GM12891 (cell line): ENCODE measurements at places on chromosomes 5 and 9.
A peak's percentile ranks its signal among the peaks of the same experiment; 100 is the strongest.

- DNase-seq: no peak
Observed at GRCh38 chr9:18499062-18499461, 25.1 kb downstream of the ADAMTSL1 start.

DNA sequence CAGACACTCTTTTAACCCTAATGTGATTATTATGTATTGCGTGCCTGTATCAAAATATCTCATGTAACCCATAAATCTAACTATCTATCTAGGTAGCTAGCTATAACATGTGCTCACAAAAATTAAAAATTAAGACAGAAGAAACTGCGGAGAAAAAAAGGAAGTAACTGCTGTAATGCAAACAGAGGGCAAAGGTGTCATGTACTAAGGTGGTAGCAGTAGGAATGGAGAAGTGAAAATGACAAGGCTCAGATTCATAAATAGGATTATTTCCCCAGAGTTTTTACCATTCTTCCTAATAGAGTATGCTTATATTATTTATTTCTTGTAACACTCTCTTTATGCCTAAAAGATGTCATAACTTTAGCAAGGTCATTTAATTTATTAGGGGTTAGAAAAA, 1527.5 kb upstream of the C9orf72 start:
- no peak for DNase-seq

- no peak for DNase-seq
Observed at GRCh38 chr5:14449052-14449661, 132.4 kb upstream of the OTULINL start.

- no peak for DNase-seq
Observed at GRCh38 chr5:54876-55569, 36.9 kb upstream of the PLEKHG4B start.

- no peak for DNase-seq
Observed at GRCh38 chr9:81191222-81191621, 498.1 kb downstream of the TLE1 start.

GRCh38 chr9:133725886-133726285, 12.3 kb downstream of the SARDH start:
- no peak for DNase-seq

DNA sequence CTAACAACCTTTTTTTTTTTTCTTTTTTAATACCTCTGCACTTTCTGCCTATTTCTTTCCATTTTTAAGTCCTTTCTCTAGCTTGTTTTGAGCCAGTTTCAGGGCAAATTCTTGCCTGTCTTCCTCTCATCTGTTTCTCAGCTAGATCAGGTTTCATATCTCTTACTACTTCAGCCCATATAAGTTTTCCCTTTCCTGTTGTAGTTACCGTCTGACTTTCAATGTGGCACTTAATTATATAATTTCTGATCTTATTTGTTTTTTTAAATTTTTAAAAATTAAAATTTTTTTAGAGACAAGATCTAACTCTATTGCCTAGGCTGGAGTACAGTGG, 104.7 kb upstream of the ELL2 start:
- no peak for DNase-seq

- DNase-seq: no peak
Observed at GRCh38 chr9:85536076-85536475, 205.7 kb downstream of the AGTPBP1 start.

DNA sequence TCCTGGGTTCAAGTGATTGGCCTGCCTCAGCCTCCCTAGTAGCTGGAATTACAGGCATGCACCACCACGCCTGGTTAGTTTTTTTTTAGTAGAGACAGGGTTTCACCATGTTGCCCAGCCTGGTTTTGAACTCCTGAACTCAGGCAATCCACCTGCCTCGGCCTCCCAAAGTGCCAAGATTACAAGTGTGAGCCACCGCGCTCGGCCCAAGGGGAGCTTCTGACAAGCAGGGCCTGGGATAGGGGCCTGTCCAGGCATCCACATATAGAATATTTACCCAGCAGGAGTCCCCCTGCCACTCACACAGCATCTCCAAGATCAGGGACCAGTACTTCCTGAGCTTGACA, 10.1 kb downstream of the IRF1 start:
- no peak for DNase-seq

- DNase-seq: no peak
Observed at GRCh38 chr5:111066261-111066938, 5.1 kb upstream of the TSLP start.

DNA sequence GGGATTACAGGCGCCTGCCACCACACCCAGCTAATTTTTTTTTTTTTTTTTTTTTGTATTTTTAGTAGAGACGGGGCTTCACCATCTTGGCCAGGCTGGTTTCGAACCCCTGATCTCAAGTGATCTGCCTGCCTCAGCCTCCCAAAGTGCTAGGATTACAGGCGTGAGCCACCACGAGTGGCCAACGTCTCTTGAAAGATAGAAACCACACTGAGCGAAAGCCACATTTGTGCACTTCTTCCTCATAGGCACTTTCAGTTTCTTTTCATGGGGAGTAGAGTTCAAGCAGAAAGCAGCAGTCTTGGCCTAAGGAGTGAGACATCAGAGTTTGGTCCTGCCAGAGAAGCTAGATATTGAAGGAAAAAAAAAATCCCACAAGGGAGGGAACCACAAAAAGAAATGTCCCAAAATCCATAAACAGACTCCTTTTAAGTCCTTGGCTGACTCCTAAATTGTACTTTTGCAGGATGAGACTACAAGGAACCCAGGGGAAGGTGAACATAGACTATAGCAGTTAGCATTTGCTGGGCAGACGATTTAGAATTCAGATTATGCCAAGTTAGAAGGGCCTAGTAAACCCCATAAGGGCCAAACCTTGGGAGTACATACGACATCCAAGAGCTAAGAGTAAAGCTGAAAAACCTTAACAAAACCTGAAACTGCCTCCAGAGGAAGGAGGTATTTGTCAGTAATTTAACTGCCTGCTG, 43.9 kb upstream of the GLIPR2 start:
- DNase-seq: peak; percentile 25

GRCh38 chr5:119174578-119175163, 103.8 kb downstream of the DMXL1 start:
- no peak for DNase-seq

DNA sequence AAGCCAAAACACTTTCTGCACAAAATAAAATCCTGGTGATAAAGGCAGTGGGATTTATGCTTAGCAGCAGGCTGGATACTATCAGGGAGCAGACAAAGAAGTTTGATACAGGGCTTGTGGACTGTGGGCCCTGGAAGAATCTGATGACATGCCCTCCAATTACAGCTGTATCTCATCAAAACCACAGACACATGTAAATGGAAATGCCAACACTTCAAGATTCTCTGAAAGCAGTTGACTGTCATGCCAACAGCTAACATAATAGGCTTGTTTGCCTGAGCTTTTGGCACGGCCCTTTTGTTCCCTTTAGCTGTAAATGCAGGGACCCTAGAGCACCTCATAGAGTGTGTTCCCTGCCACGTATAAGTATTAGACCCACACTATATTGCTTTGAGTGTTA, 114.4 kb downstream of the STK32A start:
- DNase-seq: no peak

GRCh38 chr5:158492136-158492535, 607.6 kb downstream of the EBF1 start:
- no peak for DNase-seq

- no peak for DNase-seq
Observed at GRCh38 chr5:68077349-68077894, 138.1 kb upstream of the PIK3R1 start.

DNA sequence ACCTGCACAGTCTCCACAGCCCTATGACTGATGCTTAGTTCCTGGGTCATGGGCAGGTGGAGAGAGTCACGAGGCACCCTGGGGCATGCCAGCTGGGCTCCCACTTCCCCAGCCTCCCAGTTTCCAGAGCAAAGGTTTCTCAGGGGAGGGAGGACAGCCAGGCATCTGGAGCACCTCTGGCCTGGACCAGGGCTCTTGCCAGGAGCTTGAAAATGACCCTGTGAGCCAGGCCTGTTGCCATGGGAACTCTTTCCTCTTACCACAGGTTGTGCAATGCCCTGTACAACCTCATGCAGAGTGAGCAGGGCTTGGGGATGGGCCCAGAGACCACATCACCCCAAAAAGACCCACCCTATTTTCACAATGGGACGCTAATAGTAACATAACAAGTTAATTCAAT, 113.1 kb downstream of the PSD2 start:
- no peak for DNase-seq

GRCh38 chr9:33517373-33517772, 6.7 kb upstream of the ANKRD18B start:
- DNase-seq: no peak

- DNase-seq: no peak
Observed at GRCh38 chr9:128027705-128028104, 39.4 kb downstream of the NAIF1 start.

DNA sequence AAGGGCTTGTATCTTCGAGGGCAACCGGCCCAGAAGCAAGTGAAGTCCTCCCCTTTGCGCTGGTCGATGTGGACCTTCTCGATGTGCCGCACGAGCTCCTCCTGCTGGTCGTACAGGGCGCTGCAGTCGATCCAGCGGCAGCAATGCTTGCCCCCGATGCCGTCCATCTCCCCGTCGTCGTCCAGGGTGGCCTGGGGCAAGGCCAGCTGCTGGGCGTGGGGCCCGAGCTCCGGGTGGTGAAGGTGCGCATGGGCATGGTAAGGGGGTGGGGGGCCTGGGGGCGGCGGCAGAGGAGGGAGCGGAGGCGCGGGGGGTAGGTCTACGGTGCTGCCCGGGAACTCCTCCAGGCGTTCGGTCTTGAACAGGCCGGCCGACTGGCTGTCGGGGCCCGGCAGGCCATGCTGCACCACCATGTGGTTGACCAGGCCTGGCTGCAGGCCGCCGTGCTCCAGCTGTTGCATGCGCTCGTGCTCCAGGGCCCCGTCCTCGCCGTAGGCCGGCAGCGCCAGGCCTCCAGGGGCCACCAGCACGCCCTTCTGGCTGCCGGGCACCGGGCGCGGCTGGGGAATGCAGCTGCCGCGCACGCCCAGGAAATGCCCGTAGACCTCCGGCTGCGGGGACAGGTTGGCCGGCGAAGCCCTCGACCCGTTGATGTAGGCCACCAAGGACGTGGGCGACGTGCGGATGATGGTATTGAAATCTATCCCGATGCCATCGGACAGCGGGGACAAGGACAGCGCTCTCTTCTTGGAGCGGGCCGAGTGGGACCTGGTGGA, 181.8 kb downstream of the GLIS3 start:
- peak; percentile 39 for DNase-seq

- DNase-seq: no peak
Observed at GRCh38 chr5:169168280-169168679, 132.7 kb downstream of the SLIT3 start.

GRCh38 chr5:104734046-104734445, 1171.5 kb upstream of the NUDT12 start:
- no peak for DNase-seq

- no peak for DNase-seq
Observed at GRCh38 chr9:87674565-87675299, 51.2 kb upstream of the CTSL start.

- DNase-seq: no peak
Observed at GRCh38 chr5:138620663-138621224, 45.5 kb upstream of the HSPA9 start.

- DNase-seq: no peak
Observed at GRCh38 chr9:36734737-36735136, 162.0 kb downstream of the MELK start.

DNA sequence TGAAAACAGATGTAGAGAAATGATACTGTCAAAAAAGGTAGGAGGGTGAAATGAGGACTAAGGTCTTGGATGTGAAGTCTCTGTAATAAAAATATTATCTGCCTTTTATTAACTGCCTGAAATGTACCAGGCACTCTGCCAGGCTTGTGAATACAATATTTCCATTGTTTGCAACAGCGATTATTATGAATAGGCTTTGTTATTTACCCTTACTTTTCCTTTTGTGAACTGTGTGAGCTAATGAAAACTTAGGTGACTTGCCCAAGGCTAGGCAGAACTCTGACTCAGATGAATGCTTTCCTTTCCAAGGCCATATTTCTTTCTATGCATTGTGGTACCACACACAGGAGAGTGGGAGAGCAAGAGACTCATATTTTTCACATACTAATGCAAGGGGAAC, 204.1 kb downstream of the CDH12 start:
- DNase-seq: no peak

DNA sequence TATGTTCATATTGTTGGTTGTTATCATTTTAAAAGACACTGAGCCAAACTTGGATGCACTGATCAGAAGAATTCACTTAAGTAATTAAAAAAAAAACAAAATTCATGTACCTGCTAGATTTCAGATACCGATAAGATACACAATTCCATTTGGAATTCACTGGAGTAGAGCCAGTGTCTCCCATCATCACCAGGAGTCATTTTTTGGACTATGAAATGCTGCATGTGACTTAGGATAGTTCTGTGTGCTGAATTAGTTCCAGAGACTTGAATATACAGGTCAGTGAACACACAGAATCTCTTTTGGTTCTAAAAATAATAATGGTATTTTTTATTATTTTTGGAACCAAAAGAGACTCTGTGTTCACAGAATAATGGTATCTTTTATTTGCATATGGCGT, 482.6 kb upstream of the PIK3R1 start:
- no peak for DNase-seq

GRCh38 chr9:125889476-125890419, 142.6 kb downstream of the PBX3 start:
- DNase-seq: peak; percentile 47

GRCh38 chr5:172667786-172668593, 26.9 kb downstream of the NEURL1B start:
- no peak for DNase-seq

DNA sequence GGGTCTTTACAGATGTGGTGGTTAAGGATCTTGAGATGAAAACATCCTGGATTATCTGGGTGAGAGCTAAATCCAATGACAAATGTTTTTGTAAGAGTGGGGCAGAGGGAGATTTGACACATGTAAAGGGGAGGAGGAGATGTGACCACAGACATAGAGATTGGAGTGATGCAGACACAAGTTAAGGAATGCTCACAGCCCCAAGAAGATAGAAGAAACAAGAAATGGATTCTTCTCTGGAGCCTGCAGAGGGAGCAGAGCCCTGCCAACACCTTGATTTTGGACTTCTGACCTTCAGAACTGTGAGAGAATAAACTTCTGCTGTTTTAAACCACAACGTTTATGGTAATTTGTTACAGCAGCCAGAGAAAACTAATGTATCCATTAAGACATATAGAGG, 21.7 kb downstream of the ITGA2 start:
- DNase-seq: no peak

DNA sequence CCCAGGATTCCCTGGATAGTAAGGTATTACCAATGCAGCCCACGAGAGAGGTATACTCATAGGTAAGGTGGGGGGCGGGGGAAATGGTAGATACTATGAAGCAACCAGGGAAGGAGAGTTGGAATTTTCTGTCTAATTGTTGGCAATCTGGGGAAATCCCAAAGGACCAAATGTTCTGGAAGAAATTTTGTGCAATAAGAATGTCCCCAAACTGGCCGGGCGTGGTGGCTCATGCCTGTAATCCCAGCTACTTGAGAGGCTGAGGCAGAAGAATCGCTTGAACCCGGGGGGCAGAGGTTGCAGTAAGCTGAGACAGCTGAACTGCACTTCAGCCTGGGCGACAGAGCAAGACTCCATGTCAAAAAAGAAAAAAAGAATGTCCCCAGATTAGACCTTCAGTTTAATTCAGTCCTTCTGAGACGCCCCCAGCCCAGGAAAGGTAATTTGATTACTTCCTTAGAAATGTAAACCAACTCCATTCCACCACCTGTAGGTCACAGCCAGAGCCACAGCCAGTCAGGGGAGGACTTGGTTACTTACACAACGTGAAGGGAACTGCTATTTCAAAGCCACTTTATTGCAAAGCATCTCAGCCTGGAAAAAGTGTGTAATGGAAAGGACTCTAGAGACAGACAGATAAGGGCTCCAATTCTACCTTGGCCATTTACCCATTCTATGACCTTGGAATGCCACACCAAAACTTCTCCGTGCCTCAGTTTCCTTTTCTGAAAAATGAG, 50.0 kb upstream of the KLF4 start:
- no peak for DNase-seq
